ENCODE measurements at places on chromosomes 1 and 21. TPM values are rescaled to one million over a fixed set of nuclear protein-coding genes. Genes with fewer than 3 reads are reported as not detected.

Gene AIM2
- total RNA-seq: not detected

Gene SLC6A17
- 0.12 TPM for total RNA-seq

Gene SLC5A3
- total RNA-seq: 11.3 TPM

Gene F3
- total RNA-seq: 35.4 TPM

Gene FHAD1
- 0.34 TPM for total RNA-seq

Gene C4BPA
- total RNA-seq: not detected

Gene GCSAML
- total RNA-seq: not detected

Gene PTPRU
- total RNA-seq: 19.4 TPM

Gene KCNJ15
- total RNA-seq: 3.0 TPM

Gene ATP8B2
- total RNA-seq: 75.4 TPM
